ENCODE measurements at places on chromosomes 16 and 17. TPM values are rescaled to one million over a fixed set of nuclear protein-coding genes. Genes with fewer than 3 reads are reported as not detected.

GRCh38 chr17:38452719-38453118 is 24.5 kb downstream of the ARHGAP23 start:
- no peak for DNase-seq

GRCh38 chr16:23174622-23175021 is 7.9 kb upstream of the SCNN1G start:
- no peak for DNase-seq

DNA sequence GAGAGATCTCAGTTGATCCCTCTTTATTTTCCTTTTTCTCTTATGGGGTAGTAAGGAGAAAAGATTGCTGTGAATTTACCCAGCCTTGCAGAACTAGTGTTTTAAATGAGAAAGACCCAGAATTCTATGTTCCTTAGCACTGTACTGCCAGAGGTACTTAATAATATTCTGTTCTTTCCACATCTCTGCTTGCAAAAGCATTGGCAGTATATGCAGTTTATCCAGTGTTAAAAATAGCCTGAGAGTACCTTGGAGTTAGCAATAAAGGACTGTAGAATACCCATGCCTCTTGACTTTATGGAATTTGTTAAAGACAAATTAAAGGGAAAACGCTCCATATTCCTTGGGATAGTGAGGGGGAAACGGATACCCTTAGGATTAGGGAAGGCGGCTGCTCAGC is 11.9 kb downstream of the SLC7A6 start:
- DNase-seq, result no peak

DNA sequence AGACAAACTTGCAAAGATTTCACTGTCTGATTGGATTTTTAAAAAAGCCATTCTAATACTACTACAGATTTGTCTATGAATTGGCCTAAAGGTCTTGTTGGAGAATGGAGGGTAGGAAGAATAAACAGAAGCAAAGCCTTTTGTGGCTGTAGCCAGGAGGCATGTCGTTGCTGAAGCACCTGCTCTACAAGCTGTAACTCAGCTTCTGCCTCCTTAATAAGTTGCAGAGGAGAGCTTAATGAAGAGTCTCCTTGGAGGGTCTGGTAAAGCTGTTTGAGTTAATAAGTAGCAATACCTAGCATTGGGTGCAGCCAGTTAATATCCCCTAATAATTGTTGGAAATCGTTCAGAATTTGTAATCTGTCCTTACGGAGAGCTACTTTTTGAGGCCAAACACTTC is 10.0 kb upstream of the ZNF689 start:
- no peak for DNase-seq

GRCh38 chr16:15899538-15900100 is 11.2 kb upstream of the CEP20 start:
- no peak for DNase-seq

GRCh38 chr17:38747463-38748148 is 530 bp downstream of the PCGF2 start:
- DNase-seq, result peak; percentile 33

DNA sequence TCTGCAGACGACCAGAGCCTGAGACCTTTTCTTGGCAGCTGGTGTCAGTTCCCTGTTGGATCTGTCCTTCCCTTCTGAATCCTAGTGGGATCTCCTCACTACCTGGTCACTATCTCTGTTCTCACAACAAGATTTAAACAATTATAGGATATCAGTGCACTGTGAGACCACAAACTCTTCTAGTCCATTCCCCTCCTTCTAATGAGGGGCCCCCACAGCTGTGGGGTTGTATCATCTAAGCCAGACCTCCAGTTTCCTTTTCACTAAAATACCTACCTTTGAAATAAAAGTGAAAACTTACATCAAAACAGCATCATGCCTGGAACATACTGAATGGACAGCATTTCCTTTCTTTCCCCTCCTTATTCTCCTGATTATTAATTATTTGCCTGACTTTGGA is 233.2 kb downstream of the PRKCA start:
- no peak for DNase-seq

DNA sequence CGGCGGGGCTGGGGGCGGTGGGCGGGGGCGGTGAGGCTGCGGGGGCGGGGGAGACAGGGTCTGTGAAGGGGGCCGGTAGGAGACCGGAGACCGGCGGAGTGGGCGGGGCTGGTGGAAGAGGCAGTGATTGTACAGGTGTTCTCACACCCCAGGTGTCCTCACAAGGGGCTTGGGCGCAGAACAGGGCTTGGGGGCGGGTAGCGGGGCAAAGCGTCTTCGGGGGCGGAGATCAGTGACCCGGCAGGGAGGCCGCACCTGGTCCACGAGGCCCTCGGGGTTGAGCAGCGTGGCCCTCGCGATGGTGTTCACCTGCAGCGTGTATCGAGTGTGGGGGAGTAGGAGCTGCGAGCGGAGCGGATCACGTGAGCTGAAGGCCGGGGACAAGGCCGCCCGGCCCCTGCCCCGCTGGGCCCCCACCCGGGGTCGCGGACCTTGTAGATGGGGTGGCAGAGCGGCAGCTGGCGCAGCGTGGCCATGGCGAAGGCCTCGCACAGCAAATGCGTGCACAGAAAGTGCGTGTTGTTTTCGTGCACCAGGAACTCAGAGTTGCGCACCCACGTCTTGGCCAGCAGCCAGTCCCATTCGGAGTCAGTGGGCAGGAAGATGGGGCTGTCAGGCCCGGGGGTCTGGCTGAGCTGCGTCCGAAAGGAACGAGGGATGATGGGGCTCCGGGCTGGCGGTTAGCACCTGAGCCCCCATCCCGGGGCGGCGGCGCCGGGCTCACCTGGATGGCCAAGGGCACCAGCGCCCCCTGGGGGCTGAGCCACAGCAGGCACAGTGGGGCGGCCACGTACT is 8.5 kb downstream of the ALOXE3 start:
- peak; percentile 89 for DNase-seq

DNA sequence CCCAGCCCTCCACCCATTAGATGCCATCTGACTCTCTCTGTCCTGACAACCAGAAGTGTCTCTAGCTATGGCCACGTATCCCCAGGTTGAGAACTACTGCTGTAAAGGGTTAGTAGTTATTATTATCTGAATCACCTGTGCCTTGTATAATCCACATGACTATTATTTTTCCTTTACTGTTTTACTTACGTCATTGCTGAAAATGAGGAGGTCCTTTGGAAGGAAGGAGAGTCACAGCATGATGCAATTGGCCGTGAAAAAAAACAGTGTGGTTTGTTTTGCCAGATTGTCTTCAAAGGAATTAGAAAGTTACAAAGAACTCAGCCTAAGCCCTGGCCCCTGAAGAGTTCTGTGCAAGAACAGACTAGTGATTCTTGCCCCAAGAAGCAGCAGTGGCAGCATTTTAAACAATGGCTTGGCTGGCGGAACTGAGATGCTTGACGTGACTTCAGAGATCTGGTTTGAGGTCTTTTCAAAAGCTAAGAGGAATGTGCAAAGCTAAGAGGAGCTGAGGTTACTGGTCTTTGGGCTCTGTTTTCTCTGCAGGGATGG is 413.3 kb upstream of the EEF2KMT start:
- DNase-seq, result no peak

GRCh38 chr16:87196661-87197060 is 120.5 kb downstream of the C16orf95 start:
- DNase-seq, result no peak

- DNase-seq, result no peak
These were observed 15.2 kb upstream of the HERPUD1 start for GRCh38 chr16:56916571-56917403.

DNA sequence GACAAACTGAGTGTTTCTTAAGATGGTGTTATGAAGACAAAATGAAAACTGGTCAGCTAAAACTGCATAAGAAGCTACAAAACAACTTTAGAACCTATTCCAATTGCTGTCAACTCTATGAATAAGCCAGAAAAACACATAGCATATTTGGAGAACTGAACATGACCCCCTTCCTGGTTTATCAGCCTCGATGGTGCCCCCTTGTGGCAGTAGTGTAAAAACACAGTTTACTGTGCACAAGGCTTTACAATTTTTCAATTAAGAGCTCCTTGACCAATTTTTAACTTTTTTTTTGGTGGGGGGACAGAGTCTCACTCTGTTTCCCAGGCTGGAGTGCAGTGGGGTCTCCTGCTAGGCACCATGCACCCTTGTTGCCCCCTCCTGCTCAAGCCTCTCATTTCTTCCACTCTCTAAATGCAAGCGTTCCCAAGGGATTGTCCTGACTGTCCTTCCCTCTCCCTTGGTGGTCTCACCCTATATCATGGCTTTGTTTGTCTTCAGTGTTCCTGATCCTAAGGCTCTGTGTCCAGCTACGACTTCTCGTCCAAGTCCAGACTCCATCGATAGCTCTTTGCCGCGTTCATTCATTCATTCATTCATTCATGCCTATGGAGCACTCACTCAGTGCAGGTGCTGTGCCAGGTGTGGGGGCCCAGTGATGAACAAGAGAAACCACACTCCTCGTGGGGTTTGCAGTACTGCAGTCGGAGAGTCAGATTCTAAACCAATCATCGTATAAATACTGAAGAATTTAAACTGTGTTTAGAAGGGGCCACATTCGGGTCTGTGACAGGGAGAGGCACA is 7.5 kb downstream of the EIF1 start:
- peak; percentile 79 for DNase-seq

The DNASE1 gene
- total RNA-seq, result 35.9 TPM

- no peak for DNase-seq
These were observed 65.3 kb upstream of the CNEP1R1 start for GRCh38 chr16:49959552-49960277.

DNA sequence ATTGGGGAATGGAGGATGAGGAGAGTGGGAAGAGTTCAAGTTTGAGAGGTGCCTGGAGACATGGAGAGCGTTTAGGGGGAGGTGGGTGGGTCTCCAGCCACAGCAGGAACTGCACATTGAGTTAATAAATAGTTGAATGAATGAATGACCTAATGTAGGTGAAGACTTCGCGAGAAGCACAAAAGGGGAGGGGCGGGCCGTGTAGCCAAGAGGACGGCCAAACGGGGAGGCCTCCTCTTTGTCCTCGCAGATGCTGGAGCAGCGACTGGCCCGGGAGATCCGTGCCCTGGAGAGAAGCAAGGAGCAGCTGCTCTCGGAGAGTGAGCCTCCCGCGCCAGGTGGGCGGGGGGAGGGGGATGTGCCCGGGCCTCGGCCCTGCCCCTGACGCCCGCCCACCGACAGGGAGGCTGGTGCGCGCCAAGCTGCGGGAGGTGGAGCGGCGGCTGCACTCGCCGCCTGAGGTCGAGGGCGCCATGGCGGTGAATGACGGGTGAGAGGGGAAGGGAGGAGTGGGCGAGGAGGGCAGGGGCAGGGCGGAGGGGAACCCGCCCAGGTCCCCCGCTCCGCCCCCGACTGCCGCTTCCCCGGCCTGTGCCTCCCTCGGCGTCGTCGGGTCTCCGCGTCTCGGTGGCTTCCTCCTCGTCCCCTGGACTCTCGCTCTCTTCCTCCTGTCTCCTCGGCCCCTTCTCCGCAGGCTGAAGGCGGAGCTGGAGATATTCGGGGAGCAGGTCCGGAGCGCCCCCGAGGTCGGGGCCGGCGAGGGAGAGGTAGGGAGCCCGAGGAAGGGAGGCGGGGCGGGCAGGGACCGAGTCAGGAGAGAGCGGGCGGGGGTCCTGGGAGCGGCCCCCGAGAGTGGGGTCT is 12.9 kb downstream of the SYCE1L start:
- peak; percentile 67 for DNase-seq

- no peak for DNase-seq
These were observed 312.3 kb upstream of the KCNJ16 start for GRCh38 chr17:69762766-69763165.

DNA sequence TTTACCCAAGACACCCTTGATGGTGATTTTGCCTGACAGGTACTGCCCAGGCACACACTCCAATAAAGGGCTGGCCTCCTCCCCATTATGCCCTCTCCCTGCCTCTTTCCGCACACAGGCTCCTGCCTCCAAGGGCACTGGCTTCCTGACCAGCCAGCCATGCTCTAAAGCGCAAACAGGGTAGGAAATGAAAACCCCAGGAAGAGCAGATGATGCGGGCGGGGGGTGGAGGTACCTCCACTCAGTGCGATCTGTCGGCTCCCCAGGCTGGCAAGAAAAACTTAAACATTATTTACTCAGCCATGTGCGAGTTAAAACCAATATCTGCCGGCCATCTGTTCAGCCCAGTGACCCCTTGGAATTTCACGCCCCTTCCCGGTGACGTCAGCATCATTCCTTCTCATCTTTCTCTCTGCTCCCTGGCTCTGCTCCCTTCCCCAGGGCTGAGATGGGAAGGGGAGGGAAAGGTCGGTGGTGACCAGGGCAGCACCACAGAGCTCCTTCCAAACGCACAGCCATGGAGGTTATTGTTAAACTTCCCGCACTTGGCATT is 262.5 kb downstream of the CBLN1 start:
- no peak for DNase-seq

The WDR81 gene
- total RNA-seq, result 39.3 TPM

The GINS3 gene
- 2.2 TPM for total RNA-seq

The GJD3 gene
- total RNA-seq, result not detected

The TMC8 gene
- 492 TPM for total RNA-seq

The BCO1 gene
- total RNA-seq, result not detected

DNA sequence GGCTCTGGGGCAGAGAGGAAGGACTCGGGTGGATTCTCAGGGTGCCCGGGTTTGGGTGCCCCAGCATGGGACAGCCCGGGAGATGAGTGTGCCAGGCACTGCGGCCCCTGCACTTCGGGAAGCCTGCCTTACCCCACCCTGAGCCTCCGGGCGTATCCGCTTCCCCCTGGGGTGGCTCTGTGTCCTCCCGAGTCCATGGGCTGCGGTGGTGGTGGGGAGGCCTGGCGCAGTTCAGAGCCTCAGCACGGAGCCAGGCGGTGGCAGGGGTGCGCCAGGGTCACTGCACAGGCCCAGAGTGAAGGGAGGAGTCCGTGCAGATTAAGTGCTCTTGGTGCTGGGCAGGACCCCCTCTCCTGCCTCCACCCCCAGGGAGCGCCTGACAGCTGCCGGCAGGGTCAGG is 20.7 kb downstream of the MYBBP1A start:
- DNase-seq, result no peak

DNA sequence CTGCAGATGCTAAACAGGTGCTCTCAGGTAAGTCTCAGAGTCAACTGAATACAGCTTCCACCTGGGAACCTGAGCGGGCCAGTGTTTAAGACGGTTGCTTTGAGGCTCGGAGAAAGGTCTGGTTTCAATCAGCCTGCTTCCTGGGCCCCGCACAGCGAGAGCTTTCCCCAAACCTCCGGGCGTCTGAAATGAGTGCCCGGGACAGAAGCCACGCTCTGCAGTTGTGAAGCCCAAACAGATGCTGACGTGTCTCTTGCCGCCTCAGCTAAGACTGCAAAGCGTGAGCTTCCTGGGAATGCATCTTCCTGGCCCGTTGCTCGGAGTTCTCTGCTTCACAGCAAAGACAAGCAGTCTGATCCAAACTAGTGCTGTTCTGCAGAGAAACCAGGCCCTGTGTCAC is 36.7 kb downstream of the PLXDC1 start:
- DNase-seq, result no peak

The SEPTIN1 gene
- total RNA-seq, result 182 TPM

DNA sequence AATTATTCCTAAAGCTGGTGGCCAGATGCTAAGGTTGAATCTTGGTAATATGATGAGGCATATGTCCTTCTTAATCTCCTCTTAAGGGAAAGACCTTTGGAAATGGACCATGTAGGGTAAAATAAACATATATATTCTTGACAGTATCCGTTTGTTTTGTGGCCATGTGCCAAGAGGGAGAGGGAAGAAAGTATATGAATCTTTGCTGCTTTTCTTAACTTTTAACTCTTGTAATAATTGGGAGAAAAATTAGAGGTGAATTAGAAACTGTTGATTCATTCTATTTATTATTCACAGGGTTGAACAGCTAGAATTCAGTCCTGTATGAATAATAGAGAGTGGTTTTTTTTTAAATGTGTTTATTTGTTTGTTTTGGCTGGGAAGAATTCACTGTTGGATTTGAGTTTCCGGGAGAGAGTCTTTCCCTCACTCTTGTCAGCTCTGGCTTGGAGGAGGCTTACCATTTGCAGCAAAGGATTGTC is 31.6 kb downstream of the AATF start:
- DNase-seq, result no peak

Data from naive thymus-derived CD4-positive, alpha-beta T cell (primary cell).